Muscle of leg (tissue), 16 donors: ENCODE measurements at places on chromosomes 2 and 18. TPM values are rescaled to one million over a fixed set of nuclear protein-coding genes. Genes with fewer than 3 reads are reported as not detected.

GRCh38 chr2:147810883-147811765, 33.7 kb upstream of the ACVR2A start:
- no peak for DNase-seq

GRCh38 chr2:26161926-26162325, 11.0 kb upstream of the GAREM2 start:
- no peak for DNase-seq

DNA sequence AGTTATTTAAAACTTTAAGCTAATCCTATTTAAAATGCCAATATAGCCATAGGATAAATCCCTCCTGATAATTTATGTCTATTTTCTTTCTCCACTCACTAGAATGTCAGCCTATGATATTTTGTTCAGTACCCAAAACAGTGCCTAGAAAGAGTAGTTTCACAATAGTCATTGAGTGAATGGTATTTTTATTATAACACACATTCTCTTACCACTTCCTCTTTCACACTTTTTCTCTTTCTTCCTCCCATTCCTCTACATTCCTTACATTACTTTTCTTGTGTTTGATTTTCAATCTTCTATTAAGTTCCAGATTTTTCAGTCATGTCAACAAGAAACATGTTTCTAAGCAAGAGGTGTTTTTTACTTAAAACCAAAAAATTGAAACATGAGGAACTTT, 327.6 kb upstream of the UBE2E3 start:
- no peak for DNase-seq

GRCh38 chr2:7593360-7593759, 676.1 kb downstream of the RNF144A start:
- peak; percentile 31 for DNase-seq

- DNase-seq, result peak; percentile 58
These were observed 72.4 kb upstream of the YWHAQ start for GRCh38 chr2:9703085-9703678.

DNA sequence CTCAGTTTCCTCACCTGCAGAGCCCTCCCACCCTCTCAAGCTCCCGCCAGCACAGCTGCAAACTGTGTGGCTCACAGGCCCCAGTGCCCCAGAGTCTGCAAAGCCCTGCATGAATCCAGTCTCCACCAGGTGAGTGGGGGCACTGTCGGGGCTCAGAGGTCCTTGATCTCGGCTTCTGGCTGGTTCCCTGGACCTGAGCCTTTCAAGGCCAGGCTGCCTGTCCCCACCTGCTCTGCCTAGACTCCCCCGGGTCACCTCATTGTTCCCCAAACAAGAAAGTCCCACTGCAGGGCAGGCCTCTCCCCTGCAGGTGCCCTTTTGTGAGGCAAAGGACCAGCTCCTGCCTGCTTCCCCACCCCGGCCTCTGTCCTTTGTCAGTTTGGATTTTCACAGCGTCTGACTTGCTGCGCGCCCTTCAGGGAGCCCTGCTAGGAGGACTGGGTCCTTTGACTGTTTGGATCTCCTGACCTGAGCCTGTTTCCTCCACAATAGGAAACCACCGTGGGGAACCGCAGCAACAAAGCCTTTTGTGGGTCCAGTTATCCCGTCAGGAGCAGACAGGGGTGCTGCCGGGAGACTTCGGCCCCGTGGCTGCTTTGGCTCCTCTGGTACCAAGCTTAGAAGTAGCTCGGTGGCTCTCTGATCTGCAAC, 200.5 kb upstream of the HDAC4 start:
- no peak for DNase-seq

DNA sequence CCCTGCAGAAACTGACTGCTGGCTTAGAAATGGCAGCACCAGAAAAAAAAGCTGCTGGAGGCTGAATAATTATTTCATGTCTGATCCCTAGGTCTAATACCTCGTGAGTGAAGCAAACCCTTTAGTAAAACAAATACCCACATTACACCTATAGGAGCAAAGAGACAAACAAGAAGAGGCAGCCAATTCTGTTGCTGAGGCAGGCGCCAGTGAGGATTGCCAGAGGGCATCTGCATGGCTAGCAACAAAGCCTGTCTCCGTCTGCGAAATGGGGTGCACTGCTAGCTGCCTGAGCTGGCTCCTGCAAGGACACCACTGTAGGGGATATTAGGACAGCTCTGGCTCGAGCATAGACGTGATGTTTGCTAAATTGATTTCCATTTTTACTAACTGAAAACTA, 509.7 kb downstream of the TDRD15 start:
- no peak for DNase-seq

The MROH2A gene
- not detected for polyA plus RNA-seq

The MAPK4 gene
- 7.8 TPM for polyA plus RNA-seq

The SNTG2 gene
- polyA plus RNA-seq, result not detected

The L3MBTL4 gene
- polyA plus RNA-seq, result 1.4 TPM

The CCL20 gene
- 1.7 TPM for polyA plus RNA-seq
